Pulmonary artery endothelial cell (primary cell): ENCODE measurements at places on chromosomes 5 and 9. TPM values are rescaled to one million over a fixed set of nuclear protein-coding genes. Genes with fewer than 3 reads are reported as not detected.

Gene FGF1
- total RNA-seq = 0.53 TPM in 1 of 2 replicates, not detected in the other

Gene TAF11L10
- total RNA-seq = not detected in 2 replicates

Gene PCDHGA2
- total RNA-seq = 0.79 and 0.92 TPM in 2 replicates

Gene RNF183
- total RNA-seq = not detected in 2 replicates

Gene PCDHGA5
- total RNA-seq = 0.35 and 0.40 TPM in 2 replicates

Gene DMRT3
- not detected in 2 replicates for total RNA-seq

Gene KIF4B
- total RNA-seq = 0.13 and 0.21 TPM in 2 replicates

Gene BNIP1
- total RNA-seq = 22.7 and 22.8 TPM in 2 replicates

Gene ANGPTL2
- 15.5 and 17.8 TPM in 2 replicates for total RNA-seq

Gene PKD2L2
- total RNA-seq = not detected in 2 replicates

Gene C9orf153
- 0.07 and 0.14 TPM in 2 replicates for total RNA-seq

Gene ZNF618
- total RNA-seq = 14.8 and 15.8 TPM in 2 replicates

DNA sequence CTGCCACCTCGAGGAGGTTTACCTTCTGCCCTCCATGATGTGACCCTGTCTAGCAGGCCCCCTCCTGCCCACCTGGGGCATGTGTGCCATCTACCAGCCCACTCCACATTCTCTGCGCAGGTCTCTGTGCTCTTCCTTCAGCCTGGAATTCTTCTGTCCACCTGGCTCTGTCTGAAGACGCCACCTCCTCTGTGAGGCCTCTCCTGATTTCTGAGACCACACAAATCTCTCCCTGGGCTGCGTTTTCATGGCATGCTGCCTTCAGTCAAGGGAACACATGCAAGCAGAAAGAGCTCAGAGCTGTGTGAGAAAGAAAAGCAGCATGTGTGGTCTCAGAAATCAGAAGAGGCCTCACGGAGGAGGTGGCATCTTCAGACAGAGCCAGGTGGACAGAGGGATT lies 22.1 kb downstream of the FOXE1 start:
- DNase-seq = no peak

GRCh38 chr5:133994990-133995333 lies 9.8 kb downstream of the VDAC1 start:
- no peak for DNase-seq

DNA sequence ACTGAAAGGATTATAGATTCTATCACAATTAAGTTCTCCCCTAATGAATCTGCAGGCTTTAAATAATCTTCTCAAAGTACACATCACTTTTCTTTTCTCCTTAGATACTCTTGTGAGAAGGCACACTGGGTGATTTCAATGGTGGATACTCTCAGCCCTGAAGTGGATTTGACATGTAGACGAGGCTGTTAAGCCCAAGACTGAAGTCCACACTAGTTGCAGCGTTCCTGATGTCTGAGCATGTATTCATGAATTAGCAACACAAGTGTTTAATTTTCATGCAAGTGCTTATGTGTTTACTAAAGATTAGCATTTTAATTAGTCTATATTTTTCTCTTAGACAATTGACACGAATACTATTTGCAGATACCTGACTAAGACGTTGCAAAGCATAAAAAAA lies 218.9 kb downstream of the TMEM161B start:
- no peak for DNase-seq

GRCh38 chr5:1543398-1544293 lies 19.9 kb upstream of the LPCAT1 start:
- no peak for DNase-seq

GRCh38 chr5:63233911-63234310 lies 655.3 kb downstream of the LRRC70 start:
- no peak for DNase-seq

- no peak for DNase-seq
These were observed 9.5 kb downstream of the MTRR start for GRCh38 chr5:7878381-7878873.

DNA sequence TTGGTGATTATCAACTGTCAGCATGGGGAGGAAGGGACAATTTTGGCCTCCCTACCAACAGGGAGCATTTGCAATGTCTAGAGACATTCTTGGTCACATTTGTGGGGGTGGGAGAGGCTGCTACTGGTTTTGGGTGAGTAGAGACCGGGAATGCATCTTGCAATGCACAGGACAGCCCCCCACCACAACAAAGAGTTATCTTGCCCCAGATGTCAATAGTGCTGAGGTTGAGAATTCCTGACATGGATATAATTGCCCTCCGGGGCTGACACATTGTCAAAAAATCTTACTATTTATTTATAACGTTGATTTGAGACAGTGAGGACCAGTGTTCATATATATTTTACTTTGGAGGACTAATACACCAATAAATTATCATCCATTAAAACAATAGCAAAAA lies 316.1 kb downstream of the PSAT1 start:
- DNase-seq = no peak

DNA sequence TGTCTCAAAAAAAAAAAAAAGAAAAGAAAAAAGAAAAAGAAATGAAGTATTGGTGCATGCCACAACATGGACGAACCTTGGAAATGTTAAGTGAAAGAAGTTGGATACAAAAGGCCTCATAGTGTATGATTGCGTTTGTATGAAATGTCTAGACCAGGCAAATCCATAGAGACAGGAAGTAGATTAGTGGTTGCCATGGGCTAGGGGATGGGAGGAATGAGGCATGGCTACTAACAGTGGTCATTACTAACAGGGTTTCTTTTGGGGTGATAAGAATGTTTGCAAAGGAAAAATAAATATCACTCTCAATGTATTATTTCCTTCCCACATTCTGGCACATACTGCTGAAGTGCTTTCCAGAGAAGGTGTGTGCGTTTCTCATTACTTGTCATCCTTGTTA lies 44.1 kb downstream of the UGCG start:
- DNase-seq = no peak

- DNase-seq = no peak
These were observed 12.0 kb downstream of the PKD2L2 start for GRCh38 chr5:137901011-137901817.

GRCh38 chr5:64925123-64925522 lies 156.4 kb downstream of the CWC27 start:
- no peak for DNase-seq

DNA sequence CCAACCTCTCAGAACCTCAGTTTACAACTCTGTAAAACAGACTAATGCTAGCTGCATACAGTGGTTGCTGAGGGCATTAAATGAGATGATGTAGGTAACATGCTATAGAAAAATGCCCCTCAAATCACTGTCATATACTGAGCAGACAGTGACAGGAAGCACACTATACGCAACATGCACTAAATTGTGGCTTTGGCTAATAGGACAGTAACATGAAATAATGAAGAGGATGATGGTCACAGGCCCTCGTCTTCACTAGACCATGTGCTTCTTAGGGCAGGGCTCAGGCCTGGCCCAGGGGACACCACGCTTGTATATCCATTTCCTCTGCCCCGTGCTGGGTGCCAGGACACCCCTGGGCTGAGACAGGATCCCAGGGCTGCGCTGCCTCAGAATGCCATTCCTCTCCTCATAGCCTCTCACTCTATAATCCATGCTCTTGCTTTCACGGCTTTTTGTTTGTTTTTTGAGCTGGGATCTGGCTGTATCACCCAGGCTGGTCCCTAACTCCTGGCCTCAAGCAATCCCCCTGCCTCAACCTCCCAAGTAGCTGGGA lies 18.9 kb downstream of the CSF1R start:
- no peak for DNase-seq

DNA sequence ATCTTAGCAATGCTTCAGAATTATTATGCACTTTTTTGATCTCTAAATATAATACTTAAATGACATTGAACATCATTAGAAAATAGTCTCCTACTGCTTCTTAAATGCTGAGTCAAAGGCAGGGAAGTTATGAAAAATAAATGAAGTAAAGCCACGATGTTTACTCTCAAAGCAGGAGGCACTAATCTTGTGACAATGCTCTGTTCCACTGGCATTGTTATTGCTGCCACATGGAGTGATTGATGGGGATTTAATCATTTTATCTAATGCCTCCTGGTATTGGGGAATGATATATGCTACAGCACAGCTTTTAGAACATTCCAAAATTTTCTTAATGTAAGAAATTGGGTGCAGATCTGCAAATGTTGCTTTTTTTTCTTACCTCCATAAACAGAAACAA lies 1655.4 kb upstream of the NUDT12 start:
- DNase-seq = no peak

DNA sequence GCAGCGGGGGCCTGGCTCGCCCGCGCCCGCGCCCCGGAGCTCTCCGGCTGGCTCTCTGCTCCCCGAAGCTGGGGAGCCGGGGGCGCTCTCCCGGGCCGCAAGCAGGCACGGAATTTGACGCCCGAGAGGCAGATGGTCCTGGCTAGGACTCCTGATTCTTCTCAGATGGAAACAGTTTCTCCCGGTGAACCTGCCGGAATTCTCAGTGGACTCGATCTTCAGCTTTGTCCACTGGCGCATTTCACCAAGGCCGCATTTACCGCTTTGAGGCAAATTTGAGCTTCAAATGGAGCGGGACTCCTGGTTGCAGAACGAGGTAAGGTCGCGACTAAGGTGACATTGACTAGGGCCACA lies 305.7 kb upstream of the KCNN2 start:
- DNase-seq = no peak

DNA sequence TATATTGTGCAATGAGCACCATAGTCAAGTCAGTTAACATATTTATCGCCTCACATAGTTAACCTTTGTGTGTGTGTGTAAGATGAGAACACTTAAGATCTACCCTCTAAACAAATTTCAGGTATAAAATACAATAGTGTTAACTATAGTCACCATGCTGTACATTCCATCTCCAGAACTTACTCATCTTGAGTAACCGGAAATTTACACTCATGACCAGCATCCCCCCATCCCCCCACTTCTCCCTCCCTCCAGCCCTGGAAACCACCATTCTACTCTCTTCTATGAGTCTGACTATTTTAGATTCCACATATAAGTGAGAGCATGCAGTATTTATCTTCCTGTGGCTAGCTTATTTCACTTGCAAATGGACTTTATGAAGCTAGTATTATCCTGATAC lies 40.3 kb downstream of the ZNF354A start:
- no peak for DNase-seq

GRCh38 chr5:136028090-136028489 lies 698 bp upstream of the TGFBI start:
- no peak for DNase-seq

DNA sequence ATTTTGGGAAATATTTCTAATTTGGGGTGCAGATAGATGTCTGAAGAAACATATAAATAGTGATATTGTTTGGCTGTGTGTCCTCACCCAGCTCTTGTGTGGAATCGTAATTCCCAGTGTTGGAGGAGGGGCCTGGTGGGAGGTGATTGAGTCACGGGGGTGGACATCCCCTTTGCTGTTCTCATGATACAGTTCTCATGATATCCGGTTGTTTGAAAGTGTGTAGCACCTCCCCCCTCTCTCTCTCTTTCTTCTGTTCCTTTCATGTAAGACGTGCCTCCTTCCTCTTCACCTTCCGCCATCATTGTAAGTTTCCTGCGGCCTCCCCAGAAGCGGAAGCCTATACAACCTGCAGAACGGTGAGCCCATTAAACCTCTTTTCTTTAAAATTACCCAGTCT lies 11.4 kb upstream of the ADAMTS16 start:
- no peak for DNase-seq

DNA sequence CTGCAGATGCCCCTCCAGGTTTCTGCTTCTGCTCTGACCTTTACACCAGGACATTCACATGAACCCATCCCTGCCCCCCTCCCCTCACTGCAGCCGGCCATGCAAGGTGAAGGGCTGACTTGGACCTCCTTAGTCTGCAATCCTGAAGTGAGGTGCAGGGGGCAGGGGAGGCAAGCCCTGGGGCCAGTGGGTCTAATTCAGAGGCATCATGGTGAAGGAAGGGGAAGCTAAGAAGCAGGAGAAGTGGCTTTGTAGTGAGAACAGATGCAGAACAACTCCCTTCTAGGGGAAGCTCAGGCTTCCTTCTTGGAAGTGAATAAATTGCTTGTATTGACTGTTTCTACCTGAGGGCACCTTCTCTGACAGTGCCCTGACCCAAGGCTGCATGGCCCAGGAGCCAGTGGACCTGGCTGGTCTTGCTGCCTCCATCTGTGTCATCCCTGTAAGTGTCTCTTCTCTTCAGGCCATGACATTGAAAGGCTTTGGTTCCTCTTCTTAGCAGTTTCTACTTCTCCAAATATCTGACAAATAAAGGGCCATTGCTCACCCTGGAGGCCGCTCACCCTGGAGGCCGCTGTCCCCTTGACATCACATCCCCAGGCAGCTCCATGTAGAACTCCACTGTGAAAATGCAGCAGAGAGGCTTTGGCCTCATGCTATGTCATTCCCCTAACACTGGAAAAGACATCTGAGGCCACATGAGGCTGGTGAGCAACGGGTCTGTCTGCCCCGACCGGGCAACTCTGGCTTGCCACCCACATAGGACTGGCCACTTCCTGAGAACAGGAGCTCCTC lies 55.3 kb downstream of the GADD45G start:
- DNase-seq = no peak

DNA sequence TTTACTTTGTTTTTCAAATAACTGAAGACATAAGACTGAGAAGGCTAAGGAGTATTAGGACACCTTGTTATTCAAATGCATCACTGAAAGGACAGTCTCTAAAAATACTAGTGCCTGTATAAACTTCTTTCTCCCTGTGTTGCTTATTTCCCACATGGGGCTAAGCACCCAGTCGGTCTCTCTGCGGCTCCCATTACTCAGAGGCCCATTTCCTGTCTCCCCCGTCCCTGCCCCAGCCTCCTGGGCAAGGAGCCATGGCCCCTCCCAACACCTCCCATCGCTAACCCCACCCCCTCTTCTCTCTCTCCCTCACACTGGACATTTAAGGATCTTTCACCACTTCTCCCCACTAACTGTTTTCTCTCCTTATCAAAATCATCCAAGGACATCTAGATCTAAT lies 81.9 kb downstream of the EBF1 start:
- no peak for DNase-seq

DNA sequence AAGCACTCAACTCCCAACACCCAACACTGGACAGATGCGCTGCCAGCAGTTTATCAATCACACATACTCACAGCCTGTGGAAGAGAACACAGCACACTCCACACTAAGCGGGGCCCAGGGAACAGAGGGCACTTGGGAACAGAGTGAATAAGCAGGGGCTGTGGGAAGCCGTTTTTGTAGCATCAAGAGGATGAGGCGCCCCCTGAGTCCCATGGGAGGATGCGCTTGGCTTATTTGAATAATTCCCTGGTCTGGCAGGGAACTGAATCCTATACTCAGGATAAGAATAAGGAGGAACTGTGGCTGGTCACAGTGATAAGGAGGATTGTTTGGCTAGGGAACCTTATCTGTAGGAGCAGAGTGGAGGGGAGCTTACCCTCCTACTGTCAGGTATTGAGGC lies 96.1 kb upstream of the DNAH5 start:
- no peak for DNase-seq

DNA sequence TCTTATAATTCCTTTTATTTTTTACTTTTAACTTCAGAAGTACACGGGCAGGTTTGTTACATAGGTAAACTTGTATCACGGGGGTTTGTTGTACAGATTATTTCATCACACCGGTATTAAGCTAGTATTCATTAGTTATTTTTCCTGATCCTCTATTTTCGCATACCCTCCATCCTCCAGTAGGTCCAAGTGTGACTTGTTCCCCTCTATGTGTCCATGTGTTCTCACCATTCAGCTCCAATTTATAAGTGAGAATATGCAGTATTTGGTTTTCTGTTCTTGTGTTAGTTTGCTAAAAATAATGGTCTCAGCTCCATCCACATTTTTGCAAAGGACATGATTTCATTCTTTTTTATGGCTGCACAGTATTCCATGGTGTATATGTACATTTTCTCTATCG lies 43.1 kb upstream of the IFNE start:
- no peak for DNase-seq

GRCh38 chr5:5658226-5658625 lies 235.7 kb downstream of the ICE1 start:
- no peak for DNase-seq

- peak; percentile 35 for DNase-seq
These were observed 45.9 kb downstream of the PRRT1B start for GRCh38 chr9:131590907-131591844.
